Activated naive CD8-positive, alpha-beta T cell treated with anti-CD3 and anti-CD28 coated beads, Interleukin-2, amount 50 U/mL, for 16 hours (primary cell): ENCODE measurements at places on chromosomes 1 and 21.

DNA sequence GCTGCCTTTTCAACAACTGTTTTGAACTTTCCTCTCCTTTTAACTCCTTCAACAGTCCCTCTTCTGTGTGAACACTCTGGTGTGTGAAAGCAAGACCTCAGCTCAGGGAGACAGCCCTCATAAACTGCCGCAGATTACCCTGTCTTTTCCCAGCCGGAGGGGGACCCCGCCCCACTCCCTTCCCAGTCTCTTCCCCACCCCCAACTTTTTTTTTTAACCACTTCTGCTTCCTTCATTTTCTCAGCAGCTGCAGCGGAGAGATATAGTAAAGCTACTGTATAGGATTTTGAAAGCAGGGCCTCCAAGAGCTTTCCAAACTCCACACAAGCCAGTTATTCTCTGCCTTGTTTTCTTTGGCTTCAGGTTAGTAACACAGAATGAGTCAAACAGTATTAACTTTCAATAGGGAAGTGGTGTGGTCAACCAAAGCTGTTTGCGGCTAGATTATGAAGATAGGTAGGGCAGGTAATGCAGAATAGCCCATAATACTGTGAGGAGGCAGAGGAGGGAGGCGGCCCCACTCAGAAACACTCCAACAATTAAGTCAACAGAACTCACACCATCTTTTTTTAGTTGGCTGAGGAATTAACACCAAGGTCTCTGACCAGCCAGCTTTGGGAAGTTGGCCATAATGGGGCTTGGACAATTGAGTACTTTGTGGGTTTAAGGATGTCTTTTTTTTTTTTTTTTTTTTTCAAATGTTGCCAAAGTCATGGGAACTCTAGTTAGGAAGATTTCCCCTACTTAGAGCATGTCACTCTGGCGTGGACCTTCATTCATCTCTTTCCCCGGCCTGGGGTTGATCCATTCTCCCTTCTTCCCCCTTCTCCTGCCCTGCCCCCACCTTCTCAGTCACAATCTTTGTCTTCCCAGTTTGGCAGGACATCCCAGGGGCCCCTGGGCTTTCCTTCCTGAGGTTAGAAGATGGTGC lies 177.0 kb downstream of the CLIC6 start:
- no peak for DNase-seq

DNA sequence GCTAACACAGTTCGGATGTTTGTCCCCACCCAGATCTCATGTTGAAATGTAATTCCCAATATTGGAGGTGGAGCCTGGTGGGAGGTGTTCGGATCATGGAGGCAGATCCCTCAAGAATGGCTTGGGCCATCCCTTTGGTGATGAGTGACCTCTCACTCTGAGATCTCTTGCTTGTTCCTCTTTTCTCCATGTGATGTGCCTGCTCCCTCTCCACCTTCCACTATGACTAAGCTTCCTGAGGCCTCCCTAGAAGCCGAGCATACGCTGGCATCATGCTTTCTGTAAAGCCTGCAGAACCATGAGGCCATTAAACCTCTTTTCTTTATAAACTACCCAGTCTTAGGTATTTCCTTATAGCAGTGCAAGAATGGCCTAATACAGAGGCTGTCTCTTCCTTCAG lies 8.1 kb upstream of the PLA2G5 start:
- DNase-seq = no peak

- no peak for DNase-seq
Observed at GRCh38 chr1:180521474-180522212, 19.3 kb upstream of the ACBD6 start.

DNA sequence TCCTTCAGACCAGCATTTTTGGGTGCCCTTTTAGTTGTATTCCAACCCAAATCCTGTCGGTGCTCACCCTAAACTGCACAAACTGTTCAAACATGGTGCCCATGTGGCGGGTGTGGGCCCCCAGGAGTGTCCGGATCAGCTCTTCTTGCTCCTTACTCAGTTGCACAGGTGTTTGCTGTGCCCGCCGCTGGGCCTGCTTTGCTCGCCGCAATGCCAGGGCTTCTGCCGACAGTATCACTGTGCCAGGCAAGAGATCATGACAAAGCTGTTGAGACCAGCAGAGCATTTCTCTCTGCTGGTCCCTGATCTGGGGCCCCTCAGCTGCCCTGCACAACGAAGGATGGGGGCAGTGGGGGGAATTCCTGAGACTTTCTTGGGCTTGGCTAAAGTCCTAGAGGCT lies 4.9 kb downstream of the NR1I3 start:
- no peak for DNase-seq

GRCh38 chr1:206429421-206429820 lies 40.9 kb upstream of the IKBKE start:
- DNase-seq = no peak

GRCh38 chr1:56133522-56134472 lies 445.6 kb downstream of the PLPP3 start:
- no peak for DNase-seq

DNA sequence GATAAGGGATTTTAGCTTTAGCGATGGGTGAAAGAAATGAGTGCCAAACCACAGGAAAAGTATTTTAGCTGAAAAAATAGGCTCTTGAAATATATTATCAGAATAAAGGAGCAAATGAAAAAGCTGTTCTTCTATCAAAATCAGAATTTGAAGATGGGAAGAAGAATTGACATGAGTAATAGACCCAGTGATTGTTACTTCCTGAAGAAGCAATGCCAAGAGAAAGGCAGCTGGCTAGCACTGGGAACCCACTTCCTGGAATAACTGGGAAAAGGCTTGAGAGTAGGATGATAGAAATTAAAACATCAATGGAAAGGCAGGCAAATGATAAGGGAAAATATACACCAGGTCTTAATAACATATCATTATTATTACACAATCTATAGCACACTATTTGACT lies 29.9 kb upstream of the LYPLAL1 start:
- no peak for DNase-seq

DNA sequence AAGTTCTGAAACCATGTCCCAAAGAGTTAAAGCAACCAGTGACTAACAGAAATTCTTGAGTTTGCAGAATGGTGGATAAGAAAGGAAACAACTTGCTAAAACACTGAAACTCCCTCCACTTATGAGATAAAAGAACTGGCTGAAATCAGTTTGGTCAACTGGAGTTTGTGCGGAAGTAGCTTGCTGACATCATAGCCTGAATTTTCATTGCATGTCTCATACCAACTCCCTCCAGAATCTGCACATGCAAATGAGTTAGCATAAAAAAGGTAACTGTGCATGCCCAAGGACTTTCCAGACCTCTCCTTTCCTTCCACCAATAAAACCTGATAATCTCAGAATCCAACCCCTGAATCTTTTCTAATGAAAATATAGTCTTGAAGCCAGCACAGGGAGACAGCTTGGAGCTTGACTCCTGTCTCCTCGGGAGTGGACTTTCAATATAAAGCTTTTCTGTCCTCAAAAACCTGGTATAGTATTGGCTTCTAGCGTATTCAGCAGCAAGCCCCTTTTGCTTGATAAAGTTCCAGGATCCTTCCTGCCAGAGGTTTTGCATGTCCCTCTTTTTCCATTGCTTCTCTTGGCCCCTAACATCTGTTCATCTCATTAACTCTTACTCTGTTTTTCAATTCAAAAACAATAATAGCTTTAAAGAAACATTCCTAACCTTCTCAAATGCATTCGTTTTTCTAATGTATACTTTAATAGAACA lies 785.8 kb upstream of the ADGRL4 start:
- DNase-seq = no peak

DNA sequence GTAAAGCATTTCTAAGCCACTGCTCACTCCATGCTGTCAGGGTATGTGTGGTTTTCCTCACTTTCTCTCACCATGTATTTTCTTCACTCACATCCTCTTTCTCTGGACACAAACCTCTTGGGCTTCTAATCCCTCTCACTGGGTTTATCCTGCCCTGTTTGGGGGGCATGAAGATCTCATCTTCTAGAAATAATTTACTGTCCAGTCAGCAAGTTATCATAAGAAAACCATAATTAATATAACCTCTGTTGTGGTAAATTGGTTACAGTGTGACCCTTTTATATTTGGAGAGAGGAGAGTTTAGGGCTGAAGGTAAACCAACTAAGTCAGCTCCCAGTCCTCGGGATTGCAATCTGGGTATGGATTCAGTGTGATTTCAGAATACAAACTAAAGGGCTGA lies 213.8 kb upstream of the PROX1 start:
- no peak for DNase-seq

DNA sequence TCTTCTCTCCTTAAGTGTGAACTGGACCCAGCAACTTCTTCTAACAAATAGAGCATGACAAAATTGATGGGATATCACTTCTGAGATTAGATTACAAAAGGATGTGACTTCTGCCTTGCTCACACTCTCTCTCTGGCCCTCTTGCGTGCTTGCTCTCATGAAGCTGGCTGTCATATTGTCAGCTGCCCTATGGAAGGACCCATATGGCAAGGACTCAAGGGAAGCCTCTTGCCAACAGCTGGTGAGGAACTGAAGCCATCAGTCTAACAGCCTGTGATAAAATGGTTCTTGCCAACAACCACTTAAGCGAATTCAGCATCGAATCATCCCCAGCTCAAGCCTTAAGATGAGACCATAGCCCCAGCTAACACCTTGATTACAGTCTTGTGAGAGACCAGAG lies 4.8 kb upstream of the TLR5 start:
- DNase-seq = no peak

GRCh38 chr1:25537153-25537831 lies 6.1 kb upstream of the LDLRAP1 start:
- no peak for DNase-seq

DNA sequence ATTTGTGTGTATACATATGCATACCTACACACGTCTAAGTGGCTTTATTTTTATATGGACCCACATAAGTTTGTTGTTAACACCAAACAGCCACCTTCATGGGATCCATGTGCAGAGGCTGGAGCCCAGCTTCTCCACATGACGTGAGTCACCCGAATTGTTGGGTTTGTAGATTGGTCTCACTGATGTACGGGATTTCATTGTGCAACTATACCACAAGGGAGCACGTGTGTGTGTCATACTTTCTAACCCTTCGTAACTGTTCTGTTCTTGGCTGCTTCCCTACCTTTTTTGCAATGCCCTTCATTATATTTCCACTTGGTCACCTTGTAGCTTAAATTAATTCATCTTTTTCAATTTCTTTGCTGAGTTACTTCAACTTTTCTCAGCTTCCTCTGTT lies 21.0 kb downstream of the SPRTN start:
- DNase-seq = no peak

DNA sequence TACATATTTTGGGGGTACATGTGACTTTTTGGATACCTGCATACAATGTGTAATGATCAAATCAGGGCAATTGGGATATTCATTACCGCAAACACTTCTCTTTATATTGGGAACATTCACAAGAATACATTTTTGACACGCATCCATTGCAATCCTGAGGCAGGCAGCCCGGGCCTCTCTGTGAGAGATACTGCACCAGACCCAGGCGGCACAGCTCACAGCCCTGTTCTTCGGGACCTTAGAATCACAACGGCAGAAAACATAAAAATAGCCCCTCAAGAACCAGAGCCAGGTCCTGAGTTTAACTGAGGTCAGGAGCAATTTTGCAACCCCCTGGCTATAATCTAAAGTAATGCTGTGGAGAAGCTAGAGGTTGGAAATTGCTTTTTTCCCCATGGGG lies 90.8 kb upstream of the PGBD5 start:
- DNase-seq = no peak

DNA sequence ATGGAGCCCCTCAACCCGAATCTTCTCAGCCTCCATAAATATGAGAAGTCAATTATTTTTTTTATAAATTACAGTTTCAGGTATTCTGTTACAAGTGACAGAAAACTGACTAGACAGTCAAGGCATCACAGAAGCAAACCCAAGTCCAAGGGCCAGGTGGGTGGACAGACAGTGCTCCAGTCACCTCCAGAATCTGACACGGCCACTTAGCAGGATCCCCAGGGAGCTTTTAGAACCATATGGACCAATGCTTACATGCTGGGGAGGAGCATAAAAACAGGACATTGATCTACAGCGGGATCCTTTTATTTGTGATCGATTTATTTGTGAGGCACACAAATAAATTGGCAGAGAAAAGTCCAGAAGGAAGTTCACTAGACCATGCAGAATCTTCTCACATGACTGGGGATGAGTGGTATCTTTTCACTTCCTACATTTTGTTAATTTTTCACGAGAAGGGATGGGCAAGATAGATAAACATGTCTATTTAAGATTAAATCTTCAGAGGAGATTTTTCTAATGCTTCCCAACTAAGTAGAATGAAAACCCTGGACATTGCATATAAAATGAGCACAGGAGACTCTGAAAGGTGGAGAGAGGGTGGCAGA lies 15.0 kb downstream of the ZNF496 start:
- DNase-seq = no peak

GRCh38 chr21:38850277-38850951 lies 44.7 kb downstream of the ETS2 start:
- DNase-seq = no peak

DNA sequence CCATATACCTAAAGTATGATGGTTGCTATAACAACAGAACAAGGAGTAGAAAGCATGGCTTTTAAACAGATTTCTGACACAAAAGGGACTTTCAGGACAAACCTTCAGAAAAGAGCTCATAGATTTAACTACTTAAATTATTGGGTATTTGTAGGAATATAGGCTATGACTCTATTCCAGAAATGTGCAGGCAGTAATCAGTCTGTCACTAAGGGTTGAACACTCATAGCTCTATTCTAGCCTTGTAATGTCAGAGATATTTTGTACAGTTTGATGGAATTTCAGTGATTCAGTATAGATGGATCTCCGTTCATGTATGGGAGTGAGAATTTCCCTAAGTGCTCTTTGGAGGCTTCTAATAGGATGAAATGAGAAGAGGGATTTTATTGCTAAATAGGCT lies 82.8 kb downstream of the EXTL2 start:
- no peak for DNase-seq
